ENCODE measurements at places on chromosomes 2 and 18.

DNA sequence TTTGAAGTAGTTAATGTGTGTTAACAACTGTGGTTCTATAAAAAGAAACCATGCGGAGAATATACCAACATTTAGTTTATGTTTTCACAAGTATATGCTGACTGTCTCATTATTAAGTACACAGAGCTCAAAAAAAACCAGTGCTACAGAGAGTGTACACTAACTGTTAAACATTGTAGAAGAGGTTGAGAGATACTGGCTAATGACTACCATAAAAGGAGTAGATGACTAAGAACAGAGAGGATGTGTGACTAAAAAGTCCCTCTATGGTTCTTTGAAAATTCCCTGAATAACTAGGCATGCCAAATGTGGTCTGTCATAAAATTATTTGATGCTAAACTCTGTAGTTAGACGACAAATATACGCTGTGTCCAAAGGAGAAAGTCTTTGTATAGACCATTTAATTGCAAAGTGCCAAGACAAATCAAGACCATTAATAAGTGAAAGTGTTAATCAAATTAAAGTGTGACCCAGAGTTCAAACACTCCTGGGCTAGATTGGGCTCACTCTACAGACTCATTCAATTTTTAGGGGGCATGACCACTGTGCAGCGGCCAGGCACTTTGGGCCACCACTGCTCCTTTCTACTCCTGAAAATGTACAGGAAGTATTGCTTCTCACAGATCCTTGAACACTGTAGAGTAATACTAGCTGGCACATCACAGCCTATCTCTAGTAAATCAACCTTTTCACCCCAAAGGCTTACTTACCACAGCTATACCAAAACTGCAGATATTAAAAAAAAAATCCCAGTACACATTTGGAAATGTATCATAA is 45.1 kb upstream of the SERTAD2 start:
- DNase-seq, result peak; percentile 43

GRCh38 chr2:75480971-75481836 is 79.5 kb downstream of the EVA1A start:
- peak; percentile 34 for DNase-seq

- DNase-seq, result no peak
These were observed 163.1 kb upstream of the MEIS1 start for GRCh38 chr2:66271777-66272176.

GRCh38 chr18:36181441-36181840 is 5.9 kb upstream of the MOCOS start:
- DNase-seq, result no peak

GRCh38 chr2:31192396-31192795 is 24.9 kb downstream of the CAPN14 start:
- no peak for DNase-seq

GRCh38 chr2:2641541-2642410 is 310.7 kb upstream of the MYT1L start:
- peak; percentile 85 for DNase-seq

DNA sequence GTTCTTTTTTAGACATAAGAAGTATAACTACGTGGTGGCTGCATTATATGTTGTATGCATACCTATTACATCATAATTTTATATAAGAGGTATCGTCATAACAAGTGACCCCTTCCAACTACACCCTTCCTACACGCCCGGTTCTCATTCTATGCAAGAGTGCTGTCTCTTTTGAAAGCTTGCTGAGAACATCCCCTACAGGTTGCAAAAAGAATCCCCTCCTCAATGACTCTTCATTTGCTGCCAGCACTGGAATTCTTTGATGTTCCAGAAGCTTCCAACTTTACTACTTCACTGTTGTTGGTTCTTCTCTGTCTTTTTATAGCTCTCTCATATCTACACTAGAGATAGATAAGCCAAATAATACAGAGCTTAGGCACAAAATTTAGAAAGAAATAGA is 66.4 kb downstream of the CDH7 start:
- no peak for DNase-seq

DNA sequence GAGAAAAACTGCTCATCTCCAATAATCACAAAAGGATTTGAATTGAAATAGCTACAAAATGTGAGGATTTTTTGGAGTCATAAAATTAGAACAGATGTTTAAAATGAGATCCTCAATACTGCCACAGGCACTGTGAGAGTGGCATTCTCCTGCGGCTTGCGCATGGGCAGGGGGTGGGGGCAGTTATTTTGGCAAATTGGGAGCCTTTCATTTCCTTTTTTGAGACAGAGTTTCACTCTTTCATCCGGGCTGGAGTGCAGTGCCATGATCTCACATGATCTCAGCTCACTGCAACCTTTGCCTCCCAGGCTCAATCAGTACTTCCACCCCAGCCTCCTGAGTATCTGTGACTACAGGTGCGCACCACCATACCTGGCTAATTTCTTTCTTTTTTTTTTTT is 42.4 kb downstream of the POMC start:
- no peak for DNase-seq

GRCh38 chr2:10911291-10912075 is at the start of gene KCNF1:
Gene KCNF1 (plus strand): TSS chr2:10911934. CDS start chr2:10912427, 493 bp downstream.
- DNase-seq, result peak; percentile 80

DNA sequence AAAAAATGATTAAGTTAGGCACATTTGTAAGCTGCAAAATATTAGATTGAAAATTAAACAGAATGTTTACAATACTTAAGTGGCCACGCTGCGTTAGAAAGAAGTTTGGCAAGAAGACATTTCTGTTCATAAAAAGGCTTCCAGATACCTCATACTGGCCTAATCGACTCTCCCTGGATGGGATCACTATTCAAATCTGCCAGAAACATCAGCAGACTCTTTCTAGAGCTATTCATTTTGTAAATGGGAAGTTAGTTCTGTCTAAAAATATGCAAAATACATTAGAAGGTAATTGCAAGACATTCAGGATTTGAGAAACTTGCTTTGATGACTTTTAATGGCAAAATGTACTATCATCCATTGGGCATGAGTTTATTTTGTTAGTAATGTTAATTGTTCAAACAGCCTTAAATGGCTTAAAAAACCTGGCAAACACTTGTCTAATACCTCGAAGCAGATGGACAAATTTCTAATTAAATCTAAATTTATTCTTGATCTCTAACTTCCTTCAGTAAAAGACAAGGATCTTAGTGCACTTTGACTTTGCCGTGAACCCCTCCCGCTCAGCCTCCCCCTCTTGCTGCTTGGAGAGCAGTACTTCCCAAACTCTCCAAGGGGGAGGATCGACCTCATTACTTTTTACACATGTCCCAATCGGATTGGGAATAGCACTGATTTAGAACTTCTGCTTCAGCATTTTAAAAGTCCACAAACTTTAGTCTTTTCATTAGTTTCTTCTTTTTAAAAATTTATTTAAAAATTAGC is 103.5 kb downstream of the SMIM21 start:
- no peak for DNase-seq
